NCI-H1048 (cell line): ENCODE measurements at places on chromosomes 2 and 18.

DNA sequence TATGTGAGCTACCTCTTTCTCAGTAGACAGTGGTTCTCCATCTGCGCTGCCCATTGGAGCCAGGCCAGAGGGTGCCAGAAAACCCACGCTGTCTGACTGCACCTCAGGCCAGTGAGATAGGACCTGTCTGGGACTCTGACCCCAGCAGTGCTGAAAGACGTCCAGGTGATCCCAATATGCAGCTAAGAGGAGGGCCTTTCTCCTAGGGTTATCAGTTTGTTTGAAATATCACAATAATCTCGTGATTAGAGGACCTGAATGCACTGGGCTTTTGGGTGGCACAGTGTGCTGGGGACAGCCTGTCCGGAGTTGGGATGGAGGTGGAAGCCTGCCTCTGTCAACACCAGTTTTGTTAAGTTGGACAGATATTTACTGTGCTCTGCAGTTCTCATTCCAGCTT lies 216.3 kb downstream of the LDLRAD4 start:
- DNase-seq = no peak

GRCh38 chr2:196369967-196370366 lies 198.6 kb upstream of the STK17B start:
- no peak for DNase-seq

- no peak for DNase-seq
These were observed 64.1 kb upstream of the SIX3 start for GRCh38 chr2:44877417-44877816.

DNA sequence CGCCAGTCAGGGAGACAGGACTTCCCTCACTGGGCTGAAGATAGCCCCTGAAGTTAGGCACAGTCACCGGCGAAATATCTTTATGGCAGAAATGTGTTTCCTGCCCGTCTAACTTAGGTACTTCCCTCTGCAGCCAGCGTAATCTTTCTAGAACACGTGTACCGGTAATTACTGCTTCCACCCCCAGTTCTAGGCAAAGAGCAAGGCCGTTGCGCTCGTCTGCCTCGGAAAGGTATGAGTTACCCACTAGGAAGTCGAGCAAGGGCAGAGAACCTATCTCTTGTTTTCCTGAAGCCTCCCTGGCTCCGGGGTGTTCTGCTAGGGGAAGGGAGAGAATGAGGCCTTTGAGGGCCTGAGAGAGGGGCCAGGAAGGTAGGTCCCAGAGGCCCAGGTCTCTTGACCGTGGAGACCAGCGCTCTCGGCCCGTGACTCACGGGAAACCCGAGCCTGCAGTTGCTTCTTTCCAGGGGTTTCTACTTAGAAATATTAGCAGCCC lies 70.0 kb downstream of the TWSG1 start:
- DNase-seq = no peak

DNA sequence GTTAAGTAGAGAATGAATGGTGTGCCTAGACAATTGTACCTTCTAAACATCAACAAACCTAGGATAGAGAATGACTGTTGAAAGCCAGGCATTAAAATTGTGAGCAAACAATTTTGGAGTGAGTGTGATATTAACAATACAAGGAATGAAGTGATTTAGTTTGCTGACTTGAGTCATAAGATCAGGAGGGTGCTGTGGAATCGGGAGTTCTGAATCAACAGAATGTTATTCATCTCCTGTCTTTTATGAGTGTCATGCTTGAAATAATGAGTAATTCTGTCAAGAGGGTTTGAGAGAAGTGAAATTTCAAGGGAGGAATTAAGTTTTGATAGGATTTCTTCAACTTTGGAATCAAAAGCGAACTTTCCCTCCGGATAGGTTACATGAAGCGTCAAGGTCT lies 214.4 kb upstream of the DSEL start:
- DNase-seq = no peak

GRCh38 chr2:126696644-126697520 lies 40.9 kb downstream of the GYPC start:
- no peak for DNase-seq

- DNase-seq = no peak
These were observed 363.5 kb upstream of the TNP1 start for GRCh38 chr2:217223222-217223930.

GRCh38 chr2:207434306-207434705 lies 95.5 kb upstream of the CREB1 start:
- DNase-seq = peak; percentile 20

DNA sequence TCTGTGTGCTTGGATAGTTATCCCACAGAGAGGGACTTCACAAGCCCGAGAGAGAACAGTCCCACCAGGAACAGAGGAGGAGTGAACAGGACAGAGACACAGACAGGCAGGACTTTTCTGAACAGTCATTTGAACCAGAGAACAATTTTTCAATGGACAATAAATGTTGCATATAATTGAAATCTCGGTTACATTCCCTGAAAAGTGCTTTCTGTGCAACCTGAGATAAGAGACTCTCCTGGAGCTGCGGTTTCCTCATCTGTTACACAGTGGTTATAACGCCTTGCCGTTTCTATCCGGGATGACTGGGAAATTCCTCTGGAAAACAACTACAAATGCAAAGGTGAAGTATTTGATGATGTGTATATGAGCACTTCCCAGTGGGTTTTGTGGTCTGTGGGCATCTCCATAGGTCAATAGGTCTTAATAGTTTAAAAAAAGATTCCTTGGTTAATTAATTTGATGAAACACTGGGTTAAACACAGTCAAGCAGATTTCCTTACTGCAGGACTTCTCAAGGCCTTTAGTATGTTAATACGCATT lies 87.2 kb upstream of the HPCAL1 start:
- DNase-seq = no peak

DNA sequence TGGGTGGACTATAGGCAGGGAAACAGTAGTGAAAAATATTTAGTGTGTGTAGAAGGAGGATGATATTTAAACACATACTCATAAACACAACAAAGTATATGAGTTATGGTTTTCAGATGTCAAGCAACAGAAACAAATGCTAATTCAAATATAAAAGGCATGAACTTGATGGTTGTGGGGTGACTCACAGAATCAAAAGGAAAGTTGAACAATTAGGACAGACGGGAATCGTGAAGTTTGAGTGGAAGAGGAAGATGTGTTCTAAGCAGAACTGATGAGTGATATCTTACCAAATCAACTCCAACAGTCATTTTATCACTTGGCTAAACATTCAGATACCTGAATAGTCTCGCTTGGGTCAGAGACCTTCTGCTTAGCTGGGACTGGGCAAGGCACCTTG lies 53.6 kb upstream of the ITGA6 start:
- DNase-seq = no peak

DNA sequence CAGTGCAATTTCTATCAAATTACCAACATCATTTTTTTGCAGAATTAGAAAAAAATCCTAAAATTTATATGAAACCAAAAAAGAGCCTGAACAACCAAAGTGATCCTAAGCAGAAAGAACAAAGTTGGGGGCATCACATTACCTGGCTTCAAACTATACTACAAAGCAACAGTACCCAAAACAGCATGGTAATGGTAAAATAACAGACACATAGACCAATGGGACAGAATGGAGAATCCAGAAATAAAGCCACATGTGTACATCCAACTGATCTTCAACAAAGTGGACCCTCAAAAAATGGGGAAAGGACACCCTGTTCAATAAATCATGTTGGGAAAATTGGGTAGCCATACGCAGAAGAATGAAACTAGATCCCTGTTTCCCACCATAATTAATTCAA lies 245.7 kb upstream of the CTAGE1 start:
- DNase-seq = no peak

DNA sequence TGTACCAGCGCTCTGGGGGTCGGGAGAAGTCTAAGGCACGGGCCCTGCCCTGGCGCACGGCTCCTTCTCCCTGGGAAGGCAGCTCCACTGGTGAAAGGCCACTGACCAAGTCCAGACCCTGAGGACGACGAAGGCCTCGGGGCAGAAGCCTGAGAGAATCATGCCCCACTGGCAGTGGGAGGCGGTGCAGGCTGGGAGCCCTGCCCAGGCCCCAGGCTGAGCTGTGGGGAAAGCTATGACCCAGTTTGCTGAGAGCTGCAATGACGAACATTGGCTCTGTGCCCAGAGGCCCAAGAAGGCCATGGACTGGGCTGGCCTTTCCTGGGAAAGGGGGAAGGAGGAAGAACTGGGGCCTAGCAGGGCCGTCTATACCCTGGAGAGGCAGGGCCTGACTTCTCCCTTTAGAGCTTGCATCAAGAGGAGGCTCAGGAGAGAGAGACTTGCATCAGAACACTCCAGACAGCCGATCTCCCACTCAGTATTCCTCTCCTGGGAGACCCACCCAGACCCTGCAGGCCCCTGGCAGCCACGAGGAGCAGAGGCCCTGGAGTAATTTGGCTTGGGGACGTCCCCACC lies 32.9 kb downstream of the HS1BP3 start:
- no peak for DNase-seq

DNA sequence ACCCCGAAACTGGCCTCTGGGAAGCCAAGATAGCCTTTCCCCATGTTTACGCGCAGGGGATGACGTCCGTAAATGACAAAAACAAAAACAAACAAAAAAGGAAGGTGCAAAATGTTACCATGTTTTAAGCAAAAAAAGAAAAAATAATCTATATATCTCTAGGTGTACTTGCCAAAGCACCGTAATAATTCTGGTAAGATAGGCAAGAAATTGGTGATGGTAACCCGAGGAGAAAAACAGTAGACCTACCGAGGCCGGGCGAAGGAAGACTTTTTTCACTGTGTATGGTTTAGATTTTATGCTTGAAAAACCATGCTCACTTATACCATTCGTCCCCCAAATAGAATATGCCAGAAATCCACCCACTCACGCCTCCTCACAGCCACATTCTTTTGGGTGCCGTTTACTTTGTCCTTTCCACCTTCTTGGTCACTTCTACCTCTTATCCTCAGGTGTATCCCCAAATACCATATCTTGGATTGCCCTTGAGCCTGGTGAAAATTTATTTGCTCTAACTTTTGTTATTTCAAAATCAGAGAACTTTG lies 8.0 kb downstream of the GATA6 start:
- DNase-seq = no peak

DNA sequence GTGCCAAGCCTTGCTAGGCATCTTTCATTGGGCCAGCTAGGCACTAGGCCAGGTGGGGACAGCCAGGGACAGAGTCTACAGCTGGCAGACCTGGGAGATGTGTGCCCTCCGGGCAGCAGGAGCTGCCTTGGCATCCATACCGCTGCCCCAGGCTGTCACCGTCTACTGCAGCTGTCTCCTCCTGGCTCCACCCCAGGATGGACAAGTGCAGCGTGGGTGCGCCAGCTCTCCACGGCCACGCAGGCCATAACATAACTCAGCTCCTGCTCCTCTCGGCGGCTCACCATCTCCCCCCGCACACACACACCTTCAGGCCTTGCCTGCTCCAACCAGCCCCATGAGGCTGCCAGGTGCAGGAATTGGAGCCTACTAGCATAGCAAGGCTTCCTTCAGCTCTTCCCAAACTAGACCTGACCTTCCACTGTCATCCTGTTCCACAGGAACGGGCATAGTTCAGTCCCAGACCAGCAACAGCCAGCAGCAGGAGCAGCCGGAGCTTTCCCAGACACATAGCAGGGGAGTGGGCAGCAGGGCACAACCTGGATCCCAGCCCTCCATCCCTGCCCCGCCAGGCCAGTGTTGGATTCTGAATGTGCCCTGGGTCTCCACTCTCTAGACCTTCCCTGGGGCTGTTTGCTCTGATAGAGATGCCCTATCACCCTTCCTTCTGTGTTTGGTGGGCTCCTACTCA lies 2.5 kb upstream of the ADRA2B start:
- DNase-seq = no peak

GRCh38 chr2:67782443-67782842 lies 280.4 kb downstream of the C1D start:
- DNase-seq = no peak

DNA sequence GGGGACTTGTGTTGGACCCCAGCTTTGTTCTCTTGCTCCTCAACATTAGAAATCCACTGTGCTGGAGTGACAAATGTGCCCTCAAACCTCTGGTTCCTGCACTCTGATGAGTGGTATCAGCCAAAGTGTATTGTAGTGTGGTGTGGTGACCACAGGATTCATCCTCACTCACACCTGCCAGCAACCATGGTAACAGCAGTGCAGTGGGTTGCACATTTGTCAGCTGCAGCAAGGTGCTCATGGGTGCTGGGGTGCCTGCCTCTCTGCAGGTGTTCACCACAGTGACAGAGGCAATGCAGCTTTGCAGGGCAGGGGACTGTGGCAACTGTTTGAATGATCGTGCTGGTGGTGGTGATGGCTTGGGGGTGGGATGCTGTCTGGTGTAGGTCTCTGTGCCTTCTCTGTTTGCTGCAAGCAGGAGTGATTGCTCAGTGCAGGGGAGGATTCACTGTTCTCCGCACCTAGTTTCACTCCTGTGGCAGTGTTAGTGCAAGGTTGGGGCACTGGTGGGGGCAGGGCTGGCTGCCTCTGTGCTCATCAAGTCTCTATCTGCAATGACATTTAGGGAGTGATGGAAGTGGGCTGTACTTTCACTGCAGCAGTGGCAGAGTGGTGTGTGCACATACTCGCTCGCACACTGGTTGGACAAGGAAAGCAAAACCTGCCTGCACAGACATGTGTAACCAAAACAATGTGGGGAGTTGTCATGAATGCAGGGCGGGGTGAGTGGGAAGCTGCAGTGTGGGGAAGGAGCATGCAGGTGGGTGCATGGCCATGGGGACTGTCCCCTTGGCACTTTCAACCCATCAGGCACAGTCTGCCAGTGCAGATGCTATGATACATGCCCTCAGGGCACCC lies 301.1 kb downstream of the PIK3C3 start:
- DNase-seq = no peak

- no peak for DNase-seq
These were observed 20.5 kb upstream of the ZNF516 start for GRCh38 chr18:76515576-76515975.

- DNase-seq = no peak
These were observed 74.0 kb upstream of the SEC11C start for GRCh38 chr18:59065684-59066083.

GRCh38 chr18:57505231-57505630 lies 70.1 kb downstream of the ONECUT2 start:
- no peak for DNase-seq

DNA sequence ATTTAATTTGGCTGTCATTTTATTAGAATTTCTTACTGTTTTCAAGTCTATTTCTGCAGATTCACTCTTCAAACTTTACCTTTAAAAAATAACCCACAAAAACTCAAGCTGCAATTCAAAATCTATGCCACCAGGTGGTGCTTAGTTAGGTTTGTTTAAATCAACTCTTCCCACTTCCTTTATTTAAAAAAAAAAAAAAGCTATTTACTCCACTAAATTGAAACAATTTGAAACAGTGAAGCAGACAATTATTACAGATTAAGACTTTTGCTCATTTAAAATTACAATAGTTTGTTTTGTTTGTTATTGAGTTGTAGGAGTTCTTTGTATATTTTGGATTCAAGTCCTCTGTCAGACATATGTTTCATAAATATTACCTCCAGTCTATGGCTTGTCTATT lies 300.0 kb downstream of the PDE11A start:
- DNase-seq = no peak
